ENCODE measurements at places on chromosomes 3 and 15.

- DNase-seq = peak; percentile 75
These were observed 13.1 kb downstream of the TNK2 start for GRCh38 chr3:195895078-195895860.

DNA sequence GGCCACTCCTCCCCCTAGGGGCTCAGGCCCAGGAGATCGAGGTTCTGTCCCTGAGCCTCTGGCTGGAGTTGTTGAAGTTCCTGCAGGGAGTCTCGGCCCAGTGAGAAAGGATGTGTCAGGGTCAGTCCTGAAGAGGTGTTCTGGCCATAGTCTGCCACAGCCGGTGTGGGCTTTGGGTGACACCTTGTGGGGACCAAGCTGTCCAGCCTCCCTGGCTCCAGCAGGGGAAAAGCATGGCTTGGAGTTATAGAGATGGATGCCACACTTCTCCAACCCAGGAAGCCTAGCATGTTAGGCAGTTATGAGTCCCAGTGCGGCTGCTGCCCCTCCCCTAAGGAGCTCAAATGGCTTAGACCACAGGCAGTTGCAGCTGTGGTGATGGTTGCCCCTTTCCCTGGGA is 945.6 kb upstream of the GBE1 start:
- no peak for DNase-seq

- no peak for DNase-seq
These were observed 96.9 kb upstream of the STRIT1 start for GRCh38 chr3:155390351-155390750.

DNA sequence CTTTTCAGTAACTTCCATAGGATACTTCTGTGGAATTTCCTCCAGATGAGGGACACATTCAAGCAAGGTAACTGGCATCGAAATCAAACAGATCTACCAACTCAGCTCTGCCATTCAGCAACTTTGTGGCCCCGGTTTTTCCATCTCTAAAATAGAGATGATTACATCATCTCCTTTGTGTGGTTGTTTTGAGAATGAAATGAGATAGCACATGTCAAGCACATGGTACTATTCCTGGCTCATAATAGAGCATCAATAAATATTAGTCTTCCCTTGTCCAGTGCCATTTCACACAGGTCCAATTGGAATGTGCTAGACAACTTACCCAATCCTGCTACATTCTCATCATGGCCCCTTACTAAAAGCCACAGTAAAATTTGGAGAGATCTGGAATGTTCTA is 24.2 kb upstream of the TM4SF4 start:
- no peak for DNase-seq

GRCh38 chr3:127052121-127052561 is 69.2 kb downstream of the PLXNA1 start:
- DNase-seq = no peak

DNA sequence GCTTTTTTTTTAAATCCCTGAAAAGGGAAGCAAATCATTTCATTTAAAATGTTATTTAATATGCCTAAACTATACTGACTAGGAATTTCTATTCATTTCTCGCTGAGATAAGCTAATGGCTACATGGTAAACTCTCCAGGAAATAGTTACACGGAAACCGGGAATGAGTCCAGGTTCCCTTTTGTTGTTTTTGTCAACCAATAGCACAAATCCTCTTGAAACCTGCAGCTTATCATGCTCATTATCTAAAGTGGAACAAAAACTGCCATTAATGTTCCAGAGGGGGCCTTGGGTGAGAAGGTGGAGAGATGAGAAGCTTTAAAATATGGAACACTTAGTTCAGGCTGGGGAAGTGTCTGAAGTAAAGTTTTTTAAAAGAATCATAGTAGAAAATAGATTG is 113.5 kb upstream of the ALCAM start:
- DNase-seq = no peak

- no peak for DNase-seq
These were observed 280.3 kb upstream of the THBS1 start for GRCh38 chr15:39300451-39301153.

DNA sequence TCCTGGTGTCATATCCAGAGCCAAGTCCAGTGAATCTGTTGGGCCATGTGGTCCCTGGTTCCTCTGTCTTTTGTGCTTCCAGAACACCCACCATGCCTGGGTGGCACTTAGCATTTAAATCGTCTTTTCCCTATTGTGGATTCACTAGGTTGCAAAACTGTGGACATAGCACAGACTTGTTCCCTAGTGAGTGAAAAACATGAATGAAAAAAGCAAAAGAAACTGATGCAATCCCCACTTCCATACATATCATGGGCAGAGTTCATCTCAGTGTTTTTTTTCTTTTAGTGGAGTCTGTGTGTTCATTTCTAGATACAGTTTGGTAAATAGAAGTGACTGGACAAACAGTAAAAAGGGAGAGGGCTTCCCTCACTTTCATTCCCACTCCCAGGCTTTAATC is 170.5 kb downstream of the SLCO3A1 start:
- DNase-seq = no peak

DNA sequence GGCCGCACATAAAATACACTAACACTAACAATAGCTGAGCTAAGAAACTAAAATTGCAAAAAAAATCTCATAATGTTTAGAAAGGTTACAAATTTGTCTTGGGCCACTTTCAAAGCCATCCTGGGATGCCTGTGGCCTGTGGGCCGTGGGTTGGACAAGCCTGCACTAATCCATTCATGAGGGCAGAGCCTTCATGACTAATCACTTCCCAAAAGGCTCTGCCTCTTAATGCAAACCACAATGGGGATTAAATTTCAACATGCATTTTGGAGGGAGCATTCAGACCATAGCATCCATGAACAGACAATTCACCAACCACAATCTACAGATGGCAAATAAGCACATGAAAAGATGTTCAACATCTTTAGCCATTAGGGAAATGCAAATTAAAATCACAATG is 128.2 kb downstream of the SUCLG2 start:
- DNase-seq = no peak

GRCh38 chr3:85572426-85572825 is 613.6 kb downstream of the CADM2 start:
- no peak for DNase-seq

GRCh38 chr15:89898614-89899294 is 5.0 kb upstream of the AP3S2 start:
- DNase-seq = peak; percentile 57

DNA sequence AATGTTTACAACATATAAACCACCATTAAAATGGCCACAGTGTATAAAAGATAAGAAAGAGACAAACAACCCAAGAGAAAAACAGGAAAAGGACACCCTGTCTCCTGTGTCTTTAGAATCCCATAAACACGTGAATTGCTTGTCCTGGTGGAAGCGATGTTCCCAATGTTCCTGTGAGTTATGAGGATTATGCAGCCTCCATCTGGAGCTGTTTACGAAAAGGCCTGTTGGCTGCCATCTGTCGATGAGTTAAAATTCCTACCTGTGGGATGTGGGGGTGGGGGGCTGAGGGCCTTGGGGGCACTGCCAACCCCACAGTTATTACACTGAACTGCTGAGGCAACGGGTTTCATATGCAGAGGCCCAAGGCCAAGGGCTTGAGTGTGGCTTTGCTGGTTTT is 13.6 kb downstream of the NISCH start:
- DNase-seq = no peak

- no peak for DNase-seq
These were observed 180.5 kb downstream of the OPA1 start for GRCh38 chr3:193773266-193774220.

DNA sequence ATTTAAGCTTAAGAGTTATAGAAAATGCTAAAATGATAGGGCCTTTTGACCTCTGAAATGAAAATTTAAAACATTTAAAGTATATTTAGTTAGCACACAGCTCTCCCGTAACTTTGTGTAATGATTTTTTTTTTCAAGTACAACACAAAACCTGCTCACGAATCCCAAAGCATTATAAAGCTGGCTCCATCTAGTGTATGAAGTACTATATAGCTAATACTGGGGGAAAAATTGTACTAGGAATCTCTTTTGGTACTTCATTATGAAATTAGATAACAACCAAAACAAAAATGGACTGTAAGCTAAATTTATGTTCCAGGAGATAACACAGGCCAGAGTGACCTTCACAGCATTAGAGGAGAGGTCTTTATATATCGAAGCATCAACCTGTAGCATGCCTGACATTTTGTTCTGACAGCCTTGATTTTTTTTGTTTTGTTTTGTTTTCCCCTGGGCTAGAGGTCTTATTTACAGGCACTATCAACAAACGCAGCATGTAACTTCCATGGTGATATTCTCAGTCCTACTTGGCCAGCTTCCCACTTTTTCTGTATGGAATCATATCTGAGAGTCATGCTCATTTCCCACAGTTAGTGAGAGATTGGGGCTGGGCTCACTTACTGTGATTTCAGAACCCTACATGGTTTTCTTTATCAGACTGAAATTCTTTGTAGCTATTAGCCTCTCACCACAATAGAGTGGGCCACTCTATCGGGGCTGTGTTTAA is 116.3 kb downstream of the MITF start:
- DNase-seq = no peak

GRCh38 chr3:139440639-139441556 is 35.4 kb downstream of the RBP2 start:
- DNase-seq = no peak

- DNase-seq = no peak
These were observed 141.6 kb upstream of the FRMD4B start for GRCh38 chr3:69527498-69527897.

GRCh38 chr3:127074900-127075360 is 92.0 kb downstream of the PLXNA1 start:
- no peak for DNase-seq

DNA sequence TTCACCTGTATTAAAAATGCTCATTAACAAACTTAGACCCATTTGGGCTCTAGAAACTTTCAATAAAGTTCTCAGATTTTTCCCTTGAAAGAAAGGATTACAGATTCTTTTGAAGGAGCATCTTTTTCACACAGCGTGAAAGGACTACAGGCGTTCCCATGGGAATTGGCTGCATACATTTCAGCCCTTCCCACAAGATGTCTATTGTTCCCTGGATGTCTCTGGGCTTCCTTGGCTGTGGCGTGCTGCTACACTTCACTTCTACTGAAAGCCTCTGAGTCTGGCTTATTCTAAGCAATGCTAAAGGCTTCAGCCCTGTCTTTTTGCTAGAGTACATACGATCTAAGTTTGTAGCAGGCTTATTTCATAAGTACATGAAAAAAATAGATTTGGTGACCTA is 1.4 kb downstream of the VEPH1 start:
- DNase-seq = no peak

- DNase-seq = no peak
These were observed 99.1 kb downstream of the SSR3 start for GRCh38 chr3:156455839-156456238.

GRCh38 chr3:52779011-52779836 is 1.8 kb downstream of the ITIH1 start:
- no peak for DNase-seq

DNA sequence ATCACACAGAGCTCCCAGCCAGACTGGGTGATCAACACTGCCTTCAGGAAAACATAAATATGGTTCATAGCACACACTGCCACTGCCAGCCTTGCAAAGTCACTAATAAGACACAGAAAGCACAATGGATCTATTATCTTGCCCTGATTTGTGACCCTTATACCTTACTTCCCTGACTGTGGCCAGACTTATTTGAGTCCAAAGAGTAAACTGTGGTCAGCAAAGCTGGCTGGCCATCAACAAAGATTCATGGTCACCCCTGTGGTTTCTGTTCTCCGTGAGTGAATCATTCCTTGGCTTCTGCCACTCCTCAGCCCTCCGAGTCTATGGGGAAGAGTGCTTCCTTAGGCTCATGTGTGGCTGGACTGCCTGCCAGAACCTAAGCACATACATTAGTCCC is 437.7 kb downstream of the RAP2B start:
- DNase-seq = no peak

- DNase-seq = no peak
These were observed 27.2 kb downstream of the CFAP91 start for GRCh38 chr3:119729996-119730395.

DNA sequence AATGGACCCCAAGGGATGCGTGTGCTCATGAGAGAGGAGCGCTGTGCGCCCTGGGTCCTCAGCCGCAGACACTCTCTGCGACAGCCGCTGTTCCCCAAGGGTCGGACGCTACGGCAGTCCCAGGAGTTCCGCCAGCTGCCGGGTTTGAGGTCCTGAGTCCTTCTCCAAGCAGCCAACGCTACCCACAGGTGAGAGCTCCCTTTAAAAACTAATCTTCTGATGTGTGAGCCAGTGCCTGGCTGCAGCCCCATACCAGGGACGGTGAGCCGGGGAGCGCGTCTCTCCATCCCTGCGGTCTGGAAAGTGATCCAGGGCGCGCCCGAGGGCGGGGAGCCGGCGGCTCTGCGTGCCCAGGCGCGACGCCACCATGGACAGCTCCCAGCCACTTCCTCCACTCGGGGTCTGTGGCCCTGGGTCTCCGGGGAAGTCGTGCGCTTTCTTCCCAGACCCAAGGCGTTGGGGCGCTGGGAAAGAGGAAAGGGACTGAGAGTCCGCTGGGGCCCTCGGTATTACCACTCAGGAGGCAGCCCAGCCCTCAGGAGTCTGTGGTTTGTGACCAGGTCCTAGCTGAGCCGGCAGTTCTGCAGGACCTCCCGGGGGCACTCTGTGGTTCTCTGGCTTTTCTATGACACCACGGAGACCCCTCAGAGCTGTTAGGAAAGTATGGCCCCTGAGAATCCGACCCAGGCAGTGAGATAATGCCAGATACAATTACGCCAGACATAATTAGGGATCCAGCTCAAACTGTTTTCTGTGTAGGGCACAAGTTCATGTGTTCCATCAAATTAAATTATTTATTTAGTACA is 1.4 kb downstream of the CEMIP start:
- DNase-seq = no peak

GRCh38 chr3:126570103-126570541 is 11.4 kb upstream of the C3orf22 start:
- DNase-seq = no peak

DNA sequence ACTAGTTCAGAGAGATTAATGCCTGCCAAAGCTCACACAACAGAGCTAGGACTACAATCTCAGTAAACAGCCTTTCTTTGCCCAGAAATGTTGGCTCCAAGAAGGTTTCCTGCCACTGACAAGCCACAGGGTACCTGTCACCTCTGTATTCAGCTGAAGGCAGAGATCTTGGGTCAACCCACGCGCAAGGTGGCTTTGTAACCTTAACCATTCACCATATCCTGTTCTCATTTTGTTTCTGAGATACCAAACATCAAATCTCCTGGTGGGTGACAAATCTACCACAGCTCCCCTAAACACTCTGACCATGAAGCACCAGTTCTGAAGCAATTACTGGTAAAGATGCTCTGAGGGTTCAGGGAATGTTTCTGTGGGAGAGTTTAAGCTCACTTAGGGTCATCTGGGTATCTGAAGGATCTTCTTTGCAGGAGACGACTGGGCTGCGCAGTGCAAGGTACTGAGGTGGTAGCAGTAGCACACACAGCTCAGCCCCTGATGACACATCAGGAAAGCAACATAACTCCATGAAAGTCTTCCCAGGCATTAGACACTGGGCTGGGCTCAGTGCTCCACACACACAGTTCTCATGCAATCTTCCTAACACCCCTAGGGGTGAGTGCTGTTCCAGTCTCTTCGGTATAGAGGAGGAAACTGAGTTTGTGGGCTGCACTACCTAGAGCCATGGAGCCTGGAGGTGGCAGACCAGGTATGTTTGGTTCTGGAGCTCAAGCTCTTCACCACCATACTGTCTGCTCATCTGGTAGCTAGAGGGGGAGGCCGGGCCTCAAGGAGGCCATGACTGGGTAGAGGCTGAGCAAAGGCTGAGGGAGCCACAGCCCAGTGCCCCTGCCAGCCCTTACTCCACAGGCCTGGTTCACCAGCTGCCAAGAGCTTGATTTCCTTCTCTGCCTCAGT is 7.7 kb downstream of the CXCR6 start:
- DNase-seq = peak; percentile 48

All from CD4-positive, alpha-beta T cell treated with Interleukin-12 subunit alpha and Interleukin-12 subunit beta, for 1 hour (primary cell).